ENCODE measurements at places on chromosomes 5 and 9.
A peak's percentile ranks its signal among the peaks of the same experiment; 100 is the strongest.

DNA sequence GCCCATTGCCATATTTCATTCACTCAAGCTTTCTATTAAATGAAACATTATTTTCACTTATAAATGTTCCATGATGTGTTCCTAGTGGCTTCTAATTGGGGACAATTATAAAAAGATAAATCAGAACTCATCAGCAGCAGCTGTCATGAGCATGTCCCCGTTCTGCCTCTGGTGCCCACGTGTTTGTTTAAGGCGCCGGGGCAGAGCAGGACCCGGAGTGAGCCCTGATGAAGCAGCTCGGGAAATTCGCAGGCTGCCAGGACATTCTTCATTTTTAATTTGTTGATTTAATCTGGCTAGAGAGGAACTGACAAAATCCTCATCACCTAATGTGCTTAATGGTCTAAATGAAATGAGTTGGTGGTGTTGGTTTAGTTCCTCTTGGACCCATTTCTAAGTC is 475.0 kb downstream of the CTNND2 start:
- DNase-seq: no peak

GRCh38 chr5:64213011-64213410 is 47.4 kb downstream of the RNF180 start:
- no peak for DNase-seq

DNA sequence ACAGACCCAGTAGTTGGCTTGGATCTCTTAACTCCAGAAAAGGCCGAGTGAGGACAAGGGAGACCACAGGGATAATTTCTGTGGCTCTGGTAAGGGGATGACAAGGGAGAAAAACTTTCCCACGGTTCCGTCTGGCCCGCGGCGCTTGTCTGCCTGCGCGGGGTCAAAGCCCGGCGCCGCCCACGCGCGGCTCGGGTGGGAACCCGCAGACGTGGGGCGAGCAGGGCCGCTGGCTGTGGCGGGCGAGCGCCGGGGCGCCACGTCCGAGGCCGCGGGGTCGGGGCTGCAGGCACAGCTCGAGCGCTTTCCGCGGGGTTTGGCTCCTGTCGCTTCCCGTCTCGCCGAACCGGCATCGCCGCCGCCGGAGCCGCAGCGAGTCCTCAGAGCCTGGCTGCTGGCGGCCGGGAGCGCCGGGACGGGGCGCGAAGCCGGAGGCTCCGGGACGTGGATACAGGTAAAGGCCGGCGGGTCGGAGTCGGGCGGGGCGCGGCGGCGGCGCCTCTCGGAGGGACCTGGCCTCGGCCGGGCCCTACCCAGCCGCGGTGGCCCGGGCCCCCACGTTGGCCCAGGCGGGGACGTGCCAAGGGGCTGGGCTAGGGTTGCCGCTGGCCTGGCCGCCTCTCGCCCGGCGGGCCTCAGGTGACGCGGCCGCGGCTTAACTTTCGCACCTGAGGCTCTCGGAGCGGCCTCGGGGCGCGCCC is at the start of gene RNF180:
RNF180 (plus strand) TSS at position 344 of the 701 bp plus-strand sequence. CDS start 34,965 bp downstream, outside the sequence.
- no peak for DNase-seq

- no peak for DNase-seq
Measured at GRCh38 chr9:98105006-98105405, 14.0 kb downstream of the TRIM14 start.

DNA sequence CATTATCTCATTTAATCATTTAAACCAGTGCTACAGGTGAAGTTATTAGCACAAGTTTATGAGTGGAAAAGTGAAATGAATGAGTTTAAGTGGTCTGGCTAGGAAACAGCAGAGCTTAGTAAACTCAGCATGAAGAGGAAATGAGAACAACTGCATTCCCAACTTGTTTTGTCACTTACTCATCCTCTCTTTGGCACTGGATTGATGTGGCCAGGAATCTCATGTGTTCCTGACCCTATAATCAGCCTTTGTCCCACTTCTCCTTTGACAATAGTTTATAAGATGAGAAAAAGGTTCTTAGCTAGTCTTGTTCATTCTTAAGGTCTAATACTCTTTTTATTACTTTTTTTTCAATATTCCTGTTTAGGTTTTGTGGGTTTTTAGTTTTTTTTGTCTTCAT is 559.2 kb upstream of the TLE4 start:
- no peak for DNase-seq

DNA sequence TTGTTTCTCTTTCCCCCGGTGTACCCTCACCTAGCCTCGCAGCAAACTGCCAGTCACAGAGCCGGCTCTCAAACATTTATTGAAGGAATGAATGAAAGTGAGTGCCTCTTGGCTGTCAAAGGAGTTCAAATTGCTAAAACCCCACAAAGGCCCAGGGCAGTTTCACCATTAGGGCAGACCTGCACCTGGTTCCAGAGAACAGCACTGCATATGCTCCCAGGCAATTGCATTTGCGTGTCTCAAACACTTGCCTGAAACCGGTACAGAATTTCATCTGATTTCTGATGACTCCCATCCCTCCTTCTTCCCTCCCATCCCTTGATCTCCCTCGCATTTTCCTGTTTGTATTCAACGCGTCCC is 165.6 kb upstream of the ZNF462 start:
- no peak for DNase-seq

- no peak for DNase-seq
Measured at GRCh38 chr5:7927466-7928375, 58.8 kb downstream of the MTRR start.

DNA sequence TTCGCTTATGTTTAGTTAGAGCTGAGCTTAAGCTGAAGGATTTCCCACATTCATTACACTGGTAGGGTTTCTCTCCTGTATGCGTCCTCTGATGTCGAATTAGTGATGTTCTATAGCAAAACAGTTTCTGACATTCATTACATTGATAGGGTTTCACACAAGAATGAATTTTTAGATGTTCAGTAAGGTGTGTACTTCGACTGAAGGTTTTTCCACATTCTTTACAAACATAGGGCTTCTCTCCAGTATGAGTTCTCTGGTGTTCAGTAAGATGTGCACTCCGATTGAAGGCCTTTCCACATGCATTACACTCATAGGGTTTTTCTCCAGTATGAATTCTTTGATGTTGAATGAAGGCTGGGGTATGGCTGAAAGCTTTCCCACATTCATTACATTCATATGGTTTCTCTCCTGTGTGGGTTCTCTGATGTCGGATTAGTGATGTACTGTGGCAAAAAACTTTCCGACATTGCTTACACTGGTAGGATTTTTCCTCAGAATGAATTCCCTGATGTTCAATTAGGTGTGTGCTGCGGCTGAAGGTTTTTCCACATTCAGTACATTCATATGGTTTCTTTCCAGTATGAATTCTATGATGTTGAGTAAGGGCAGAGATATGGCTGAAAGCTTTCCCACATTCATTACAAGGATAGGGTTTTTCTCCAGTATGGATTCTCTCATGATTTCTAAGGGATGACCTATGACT is 14.6 kb downstream of the ZNF883 start:
- DNase-seq: no peak

DNA sequence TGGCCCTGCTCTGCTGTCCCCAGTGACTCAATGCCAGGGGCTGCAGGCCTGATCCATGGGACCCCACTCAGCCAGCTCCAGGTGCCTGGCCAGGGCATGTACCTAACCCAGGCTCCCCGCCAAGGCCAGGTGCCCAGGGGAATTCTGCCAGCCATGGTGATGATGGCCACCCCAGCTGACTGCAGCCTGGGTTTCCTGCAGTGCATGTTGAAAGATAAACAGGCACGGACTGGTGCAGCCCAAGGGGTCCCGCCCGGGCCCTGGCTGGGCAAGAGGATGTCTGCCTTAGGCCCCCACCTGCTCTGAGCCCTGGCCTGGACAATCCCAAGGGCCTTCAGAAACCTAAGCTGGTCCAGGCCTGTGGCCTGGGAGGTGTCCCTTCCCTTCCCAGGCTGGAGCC is 1.2 kb downstream of the ABCA2 start:
- no peak for DNase-seq

- no peak for DNase-seq
Measured at GRCh38 chr5:54884195-54884536, 101.2 kb downstream of the ESM1 start.

DNA sequence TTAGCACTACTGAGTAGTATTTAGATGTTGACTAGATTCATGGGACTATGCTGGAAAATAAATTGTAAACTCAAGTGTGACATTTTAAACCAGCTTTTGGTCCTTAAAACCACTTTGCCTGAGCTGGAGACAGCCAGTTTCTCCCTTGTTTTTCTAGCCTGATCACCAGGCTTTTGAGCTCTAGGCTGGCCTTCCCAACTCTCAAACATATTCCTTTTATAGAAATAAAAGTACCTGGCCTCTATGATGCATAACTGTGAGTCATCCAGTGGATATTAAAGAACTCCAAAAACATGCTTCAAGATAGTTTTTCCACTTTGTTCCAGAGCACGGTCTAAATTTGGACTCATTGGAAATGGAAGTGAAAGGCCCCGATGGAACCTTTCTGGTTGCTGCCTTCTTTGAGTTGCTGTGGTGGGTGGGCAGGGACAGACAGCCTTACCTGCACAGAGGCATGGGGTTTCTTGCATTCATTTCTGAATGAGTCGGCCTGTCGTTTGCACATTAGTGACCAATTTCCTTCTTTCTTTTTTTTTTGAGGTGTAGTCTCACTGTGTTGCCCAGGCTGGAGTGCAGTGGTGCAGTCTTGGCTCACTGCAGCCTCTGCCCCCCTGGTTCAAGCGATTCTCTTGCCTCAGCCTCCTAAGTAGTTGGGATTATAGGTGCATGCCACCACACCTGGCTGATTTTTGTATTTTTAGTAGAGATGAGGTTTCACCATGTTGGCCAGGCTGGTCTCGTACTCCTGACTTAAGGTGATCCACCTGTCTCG is 43.1 kb downstream of the TRIO start:
- DNase-seq: no peak

GRCh38 chr5:81829242-81829641 is 78.3 kb upstream of the SSBP2 start:
- no peak for DNase-seq

DNA sequence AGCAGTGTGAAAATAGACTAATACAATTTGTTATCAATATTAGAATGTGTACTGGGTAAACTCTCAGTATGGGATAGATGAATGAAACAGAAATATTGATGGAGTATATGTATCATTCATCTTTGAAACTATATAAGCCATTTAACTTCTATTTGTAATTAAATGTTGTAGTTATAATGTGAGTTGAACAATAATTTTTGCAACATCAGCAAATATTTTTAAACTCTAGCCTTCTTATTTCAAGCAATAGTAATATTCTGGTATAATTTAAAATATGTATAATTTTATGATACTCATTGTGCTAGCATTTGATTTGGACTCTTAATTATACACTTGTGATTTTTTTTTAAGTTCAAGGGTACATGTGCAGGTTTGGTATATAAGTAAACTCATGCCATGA is 59.6 kb upstream of the RGMB start:
- DNase-seq: no peak

GRCh38 chr9:114804505-114804904 is 1.3 kb downstream of the TNFSF15 start:
- no peak for DNase-seq

- no peak for DNase-seq
Measured at GRCh38 chr5:10222326-10222725, 27.4 kb downstream of the ATPSCKMT start.

- DNase-seq: no peak
Measured at GRCh38 chr5:107735558-107735957, 64.8 kb upstream of the EFNA5 start.

GRCh38 chr5:169142264-169142970 is 158.5 kb downstream of the SLIT3 start:
- DNase-seq: no peak

DNA sequence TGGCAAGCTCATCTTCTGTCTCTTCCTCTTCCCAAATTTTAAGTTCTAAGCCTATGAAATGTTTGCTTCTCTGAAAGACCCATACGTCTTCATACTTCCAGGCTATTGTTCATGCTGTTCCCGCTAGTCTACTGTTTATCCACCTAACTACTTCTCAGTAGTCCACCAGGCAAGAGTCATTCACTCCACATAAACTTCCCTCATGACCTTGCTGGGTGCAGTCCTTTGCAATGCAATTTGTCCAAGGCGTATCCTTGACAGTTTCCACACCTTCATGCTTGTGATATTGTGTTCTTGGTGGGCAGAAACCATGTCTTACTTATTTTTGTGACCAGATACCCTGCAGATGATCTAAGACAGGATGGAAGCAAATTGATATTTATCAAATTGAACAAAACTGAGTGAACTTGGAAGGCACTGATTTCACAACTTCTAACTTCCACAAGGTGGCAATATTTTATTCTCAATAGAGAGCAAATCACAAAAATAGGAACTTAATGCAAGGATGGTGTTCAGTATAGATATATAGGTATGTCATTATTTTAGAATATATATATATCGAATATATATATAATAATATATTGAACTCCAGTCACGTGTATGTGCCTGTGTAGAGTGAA is 30.3 kb downstream of the TYRP1 start:
- DNase-seq: no peak

DNA sequence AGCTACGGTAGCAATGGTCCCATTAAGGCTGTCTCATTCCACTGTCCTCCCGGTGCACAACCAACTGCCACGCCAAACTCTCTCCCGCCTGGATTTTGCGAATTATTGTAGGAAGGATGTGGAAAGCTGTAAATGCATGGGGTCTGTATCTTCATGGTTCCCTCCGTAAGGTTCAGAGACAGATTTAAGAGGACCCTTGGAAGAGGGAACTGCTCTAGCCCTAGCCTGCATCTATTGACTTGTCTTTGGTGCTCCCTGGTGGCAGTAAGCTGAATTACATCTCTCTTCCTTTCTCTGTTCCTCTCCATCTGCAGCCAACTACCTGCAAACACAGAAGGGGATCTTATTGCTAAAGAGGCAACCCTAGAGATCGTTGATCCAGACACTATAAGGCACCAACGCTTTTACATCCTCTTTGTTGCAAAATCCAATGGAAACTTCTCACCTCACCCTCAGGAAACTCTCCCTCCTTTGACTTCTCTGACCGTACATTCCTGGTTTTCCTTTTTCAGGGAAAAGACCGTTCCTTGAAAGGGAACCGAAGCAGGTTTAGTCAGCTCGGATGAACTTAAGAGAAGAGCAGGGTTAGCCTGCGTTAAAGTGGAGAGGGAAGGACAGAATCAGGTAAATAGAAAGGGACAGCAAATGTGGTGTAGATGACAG is 11.9 kb downstream of the CAPSL start:
- DNase-seq: peak; percentile 55

- no peak for DNase-seq
Measured at GRCh38 chr5:7464182-7464581, 68.2 kb downstream of the ADCY2 start.

DNA sequence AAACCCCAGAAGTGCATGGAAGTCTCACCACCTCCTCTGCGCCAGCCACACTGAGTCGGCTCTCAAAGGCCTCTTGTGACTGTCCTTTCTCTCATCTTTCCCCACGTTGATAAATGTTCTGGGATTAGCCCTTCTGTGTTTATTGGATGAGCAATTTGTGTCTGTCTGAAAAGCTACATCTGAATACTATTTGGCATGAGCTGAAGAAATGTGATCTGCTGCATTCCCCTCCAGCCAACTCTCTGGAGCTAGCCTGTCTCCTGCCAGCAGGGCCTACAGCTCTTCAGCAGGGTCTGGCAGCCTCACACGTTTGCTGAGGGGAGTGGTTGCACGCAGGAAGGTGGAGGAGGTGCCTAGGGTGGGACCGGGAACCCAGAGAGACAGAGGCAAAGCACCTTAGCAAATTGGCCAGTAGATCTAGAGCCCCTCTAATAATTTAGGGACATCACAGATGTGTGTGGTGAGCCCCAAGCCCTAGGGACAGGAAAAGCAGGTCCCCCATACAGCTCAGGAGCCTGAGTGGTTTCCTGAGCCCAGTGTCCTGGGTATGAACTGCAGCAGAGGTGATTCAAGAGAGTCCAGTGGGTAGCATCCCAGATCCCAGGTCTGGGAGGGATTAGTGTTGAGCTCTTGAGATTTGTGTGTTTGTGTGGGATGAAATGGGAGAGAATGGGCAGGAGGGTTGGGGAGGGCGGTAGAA is 20.5 kb upstream of the B4GALT1 start:
- DNase-seq: no peak

- no peak for DNase-seq
Measured at GRCh38 chr9:14992081-14992480, 81.9 kb upstream of the FREM1 start.

Data from activated naive CD8-positive, alpha-beta T cell treated with anti-CD3 and anti-CD28 coated beads, Interleukin-2, amount 50 U/mL, for 16 hours (primary cell).